ENCODE measurements at places on chromosomes 3 and 15.
A peak's percentile ranks its signal among the peaks of the same experiment; 100 is the strongest.

DNA sequence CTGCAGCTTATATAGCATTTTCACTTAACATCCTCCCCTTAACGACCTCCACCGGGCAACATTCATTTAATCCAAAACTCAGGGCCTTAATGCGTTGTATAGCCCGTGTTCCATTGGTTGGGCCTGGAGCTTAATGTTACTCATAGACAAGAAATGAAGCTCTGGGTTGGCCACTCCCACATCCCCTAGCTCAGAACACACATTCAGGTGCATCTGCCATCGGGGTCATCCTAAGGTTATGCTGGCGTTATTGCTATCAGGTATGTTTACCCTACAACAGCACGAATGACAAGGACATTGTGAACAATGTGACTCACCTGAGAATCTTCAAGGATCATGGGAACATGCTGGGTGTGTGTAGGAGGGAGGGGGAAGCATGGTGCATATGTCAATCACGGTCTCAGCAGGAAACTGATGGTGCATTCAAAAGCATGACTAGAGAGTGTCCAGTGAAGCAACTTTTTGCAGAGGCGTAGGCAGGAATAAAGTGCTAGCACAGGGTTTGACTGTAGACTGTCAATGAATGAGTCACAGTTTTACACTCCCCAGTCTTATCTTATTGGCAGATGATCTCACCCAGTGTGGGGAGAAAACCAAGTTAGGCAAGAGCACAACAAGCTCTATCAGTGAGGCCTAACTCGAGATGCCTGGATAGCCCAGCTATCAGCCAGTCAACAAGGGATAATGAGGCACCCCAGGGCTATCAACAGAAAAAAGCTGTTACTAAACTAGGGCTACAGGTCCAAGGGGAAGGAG lies 402.1 kb upstream of the MCTP2 start:
- peak; percentile 51 for DNase-seq

DNA sequence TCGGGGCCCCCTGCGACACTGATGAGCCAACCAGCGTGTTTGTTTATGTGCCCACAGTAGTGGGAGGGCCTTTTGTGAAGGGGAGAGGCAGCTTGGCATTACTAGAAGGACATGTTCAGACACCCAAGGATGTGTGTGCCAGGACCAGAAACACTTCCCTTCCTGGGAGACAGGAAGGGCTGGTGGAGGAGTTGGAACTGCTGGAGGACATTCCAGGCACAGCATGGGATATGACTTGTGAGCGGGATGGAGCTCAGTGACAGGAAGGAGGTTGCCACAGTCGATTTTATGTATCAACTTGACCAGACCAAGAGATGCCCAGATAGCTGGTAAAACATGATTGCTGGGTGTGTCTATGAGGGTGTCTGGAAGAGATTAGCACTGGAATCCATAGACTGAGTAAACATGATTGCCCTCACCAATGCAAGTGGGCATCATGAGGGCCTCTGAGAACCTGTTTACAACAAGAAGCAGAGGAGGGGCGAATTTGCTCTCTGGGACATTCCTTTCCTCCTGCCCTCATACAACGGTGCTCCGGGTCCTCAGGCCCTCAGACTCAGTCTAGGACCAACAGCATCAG lies 106.4 kb upstream of the TLE3 start:
- DNase-seq, result no peak

DNA sequence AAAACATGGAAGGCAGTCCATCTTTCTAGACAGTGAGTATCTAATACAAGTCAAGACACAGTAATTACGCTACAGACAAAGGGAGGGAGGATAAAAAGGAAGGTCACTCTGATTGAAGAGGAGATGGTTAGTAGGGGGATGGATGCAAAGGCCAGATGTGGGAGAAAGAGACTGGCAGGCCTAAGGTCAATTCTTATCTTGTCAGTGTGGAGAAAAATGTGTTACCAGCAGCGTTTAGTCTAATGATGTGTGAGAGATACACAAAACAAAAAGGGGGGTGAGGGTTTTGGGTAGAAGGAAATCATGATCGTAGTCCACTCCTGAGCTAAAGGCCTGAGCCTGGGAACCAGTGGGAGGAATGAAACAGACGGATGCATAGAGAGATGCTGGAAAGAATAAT lies 46.7 kb downstream of the RFTN1 start:
- DNase-seq, result no peak

GRCh38 chr15:52804526-52805081 lies 14.5 kb upstream of the ONECUT1 start:
- DNase-seq, result no peak

DNA sequence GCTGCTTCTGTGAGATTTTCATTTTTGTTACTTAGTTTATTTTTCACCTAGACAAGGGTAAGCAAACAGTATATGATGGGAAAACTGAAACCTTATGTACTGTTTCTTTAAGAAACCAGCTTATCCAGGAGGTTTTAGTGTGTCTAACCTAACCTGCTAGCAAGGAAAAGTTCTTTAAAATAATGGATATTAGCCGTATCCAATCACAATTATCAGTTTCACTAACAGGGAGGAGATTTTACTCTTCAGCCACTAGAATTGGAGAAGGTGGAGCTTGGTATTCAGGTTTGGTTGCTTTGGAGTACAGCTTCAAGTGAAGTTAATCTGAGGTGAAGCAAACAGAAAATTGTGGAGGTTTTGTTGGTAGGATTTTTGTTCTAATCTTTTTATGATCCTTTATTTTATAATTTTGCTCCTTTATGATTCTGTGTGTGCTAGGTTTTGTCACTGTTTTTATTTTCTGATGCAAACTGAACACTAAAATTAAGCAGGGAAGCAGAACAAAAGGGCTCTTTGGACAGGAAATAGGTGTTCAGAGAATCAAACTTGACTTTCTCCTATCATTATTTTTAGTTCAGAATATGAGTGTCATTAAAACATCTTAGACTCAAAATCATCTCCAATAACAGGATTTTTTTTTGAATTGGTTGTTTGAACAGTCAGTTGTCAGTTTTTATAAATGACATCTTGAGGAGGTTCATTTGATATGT lies 13.0 kb downstream of the ZFAND6 start:
- peak; percentile 62 for DNase-seq

- DNase-seq, result no peak
Observed at GRCh38 chr3:128321418-128321817, 145.3 kb downstream of the DNAJB8 start.

DNA sequence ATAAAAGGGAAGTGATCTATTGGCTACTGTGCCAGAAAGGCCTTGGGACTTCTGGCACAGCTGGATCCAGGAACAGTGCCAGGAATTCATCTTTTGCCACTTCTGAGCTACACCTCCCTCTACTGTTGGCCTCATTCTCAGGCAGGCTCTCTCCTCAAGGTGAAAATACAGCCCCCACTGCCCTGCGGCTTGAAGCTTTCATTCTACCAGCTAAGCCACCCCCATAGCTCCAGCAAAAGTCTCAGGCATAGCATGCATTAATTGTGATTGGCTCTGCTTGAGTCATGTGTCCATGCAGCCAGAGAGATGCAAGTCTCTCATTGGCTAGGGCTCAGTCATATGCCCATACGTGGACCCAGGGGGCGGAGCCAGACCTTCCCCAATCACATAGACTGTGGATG lies 142.4 kb downstream of the TPRA1 start:
- no peak for DNase-seq

DNA sequence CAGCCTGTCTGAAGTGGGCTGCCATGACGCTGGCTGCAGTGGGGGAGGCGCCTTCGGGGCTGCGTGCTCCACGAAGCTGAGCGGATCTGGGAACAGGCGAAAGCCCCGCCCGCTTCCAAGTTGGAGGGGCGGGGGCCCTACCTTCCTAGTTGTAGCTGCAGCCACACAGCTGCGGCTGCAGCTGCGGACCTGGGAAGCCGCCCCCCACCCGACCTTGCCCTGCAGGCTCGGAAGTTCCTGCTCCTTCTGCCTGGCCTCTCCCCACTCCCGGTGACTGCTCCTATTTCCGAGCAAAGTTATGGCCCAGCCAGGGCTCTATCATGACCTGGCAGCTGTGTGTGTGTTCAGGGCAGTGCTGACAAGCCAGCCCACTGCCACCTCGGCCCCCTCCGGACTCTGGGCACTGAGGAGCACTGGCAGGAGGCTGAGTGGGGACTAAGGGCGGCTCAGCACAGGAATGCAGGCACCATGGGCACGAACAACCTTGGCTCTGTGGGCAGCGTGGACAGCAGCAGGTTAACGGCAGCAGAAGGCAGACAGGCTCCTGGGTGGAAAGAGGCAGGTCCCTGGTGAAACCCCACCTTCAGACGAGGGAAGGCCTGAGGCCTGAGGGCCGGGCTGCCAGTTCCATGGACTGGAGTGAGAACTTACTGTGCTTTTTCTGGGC lies 352.4 kb upstream of the TMCO5A start:
- DNase-seq, result no peak

- no peak for DNase-seq
Observed at GRCh38 chr3:132803889-132804288, 81.7 kb upstream of the NPHP3 start.

DNA sequence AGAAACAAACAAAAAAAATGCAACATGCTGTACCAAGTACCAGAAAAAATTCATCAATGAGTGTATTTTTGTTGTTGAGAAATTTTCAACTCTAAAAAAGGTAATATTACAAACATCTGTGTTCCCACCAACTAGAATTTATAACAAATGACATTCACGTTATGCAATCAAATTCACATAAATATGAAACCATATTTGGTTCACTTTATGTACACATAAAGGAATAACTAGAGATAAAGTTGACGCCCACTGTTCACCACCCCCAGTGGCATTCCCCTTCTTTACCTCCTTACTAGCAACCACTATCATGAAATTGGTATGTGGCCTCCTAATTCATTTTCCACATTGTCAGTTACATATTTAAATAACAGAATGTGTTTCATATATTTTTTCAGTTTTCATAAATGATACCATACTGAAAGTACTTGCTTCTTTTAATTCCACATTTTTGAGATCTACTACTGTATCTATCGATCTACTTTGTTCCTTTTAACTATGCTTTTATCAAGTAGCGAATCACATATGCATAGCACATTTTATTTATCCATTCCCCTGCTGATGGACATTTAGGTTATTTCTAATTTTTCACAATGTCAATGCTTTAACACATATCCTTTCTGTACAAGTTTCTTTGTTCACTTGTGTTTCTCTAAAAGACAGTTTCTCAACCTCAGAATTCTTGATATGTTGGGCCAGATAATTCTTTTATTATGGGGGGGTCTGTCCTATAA lies 34.5 kb downstream of the TBC1D5 start:
- DNase-seq, result no peak

GRCh38 chr15:77856705-77857346 lies 220.7 kb downstream of the TBC1D2B start:
- no peak for DNase-seq

- DNase-seq, result peak; percentile 67
Observed at GRCh38 chr3:120496278-120497002, 45.6 kb upstream of the FSTL1 start.

DNA sequence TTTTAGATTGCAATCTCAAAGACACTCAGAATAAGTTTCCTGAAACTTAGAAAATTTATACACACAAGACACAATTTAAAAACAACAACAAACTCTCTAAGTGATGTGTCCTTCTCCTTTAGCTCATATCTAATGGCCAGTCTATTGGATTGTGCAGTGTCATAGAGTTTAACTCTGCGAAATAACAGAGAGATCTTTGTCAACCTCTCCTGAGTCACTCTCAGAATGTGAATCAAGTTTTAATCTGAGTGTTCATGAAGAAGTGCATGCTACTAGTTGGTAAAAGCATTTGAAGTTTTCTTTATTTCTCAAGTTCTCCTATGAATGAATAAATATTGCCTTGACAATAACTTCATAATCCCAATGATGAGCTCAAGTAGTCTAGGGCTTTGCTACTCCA lies 284.5 kb upstream of the DNAJC19 start:
- no peak for DNase-seq

- DNase-seq, result no peak
Observed at GRCh38 chr3:31065765-31066164, 171.3 kb upstream of the GADL1 start.

DNA sequence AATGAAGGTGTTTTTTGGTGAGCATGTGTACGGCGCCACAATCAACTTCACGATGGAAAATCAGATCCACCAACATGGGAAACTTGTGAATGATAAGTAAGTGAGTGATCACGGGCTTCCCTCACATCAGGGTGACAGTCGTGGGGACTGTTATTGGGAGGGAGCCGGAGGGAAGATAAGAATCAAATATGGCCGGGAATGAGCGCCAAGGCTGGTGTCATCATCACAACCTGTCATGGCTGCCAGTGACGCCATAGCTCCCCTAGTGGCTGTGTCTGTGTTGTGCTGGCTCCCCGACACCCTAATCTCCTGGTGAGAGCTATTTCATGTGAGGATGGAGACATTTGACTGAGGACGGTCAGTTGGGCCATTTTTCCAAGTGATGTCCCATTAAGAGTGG lies 168.5 kb downstream of the SV2B start:
- DNase-seq, result no peak

DNA sequence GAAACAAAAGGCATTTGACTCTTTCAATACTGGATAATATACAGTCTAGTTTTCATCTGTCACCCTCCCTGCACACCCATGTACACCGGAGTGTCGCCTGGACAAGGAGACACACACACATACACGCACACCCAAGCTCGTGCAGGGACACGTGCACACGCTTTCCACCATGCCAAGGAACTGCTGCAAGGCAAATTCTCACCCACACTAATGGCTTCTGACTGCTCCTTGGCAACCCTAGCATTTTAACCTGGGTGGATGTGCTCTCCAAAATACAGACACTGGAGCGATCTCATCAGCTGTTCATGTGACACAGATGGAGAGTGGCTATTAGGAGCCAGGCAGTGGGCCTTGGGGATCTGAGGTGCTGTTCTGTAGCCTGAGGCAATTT lies 61.6 kb downstream of the MEIS2 start:
- DNase-seq, result no peak

GRCh38 chr15:49492151-49492550 lies 69.1 kb downstream of the FGF7 start:
- DNase-seq, result no peak

- DNase-seq, result no peak
Observed at GRCh38 chr3:170337420-170337819, 20.1 kb upstream of the SKIL start.

DNA sequence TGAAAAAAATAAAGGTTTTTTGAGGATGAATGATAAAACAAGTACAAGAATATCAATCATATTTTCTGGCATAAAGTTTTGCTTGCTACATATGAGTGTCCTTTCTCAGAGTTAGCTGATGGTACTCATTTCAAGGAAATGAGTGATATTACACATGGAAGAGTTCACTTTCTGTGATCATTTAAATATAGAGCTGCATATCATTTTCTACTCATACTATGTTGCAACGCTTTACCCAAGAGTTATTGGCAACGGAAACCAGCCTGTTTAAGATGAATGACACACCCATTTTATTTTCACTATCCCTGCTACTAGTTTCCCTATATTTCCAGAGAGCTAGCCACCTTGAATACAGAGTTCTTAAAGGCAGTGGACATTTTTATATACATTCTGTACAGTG lies 35.4 kb upstream of the RBMS3 start:
- no peak for DNase-seq

Data from GM04504 (cell line).